Coronary artery (tissue), 2 donors: ENCODE measurements at places on chromosomes 1 and 21.
A peak's percentile ranks its signal among the peaks of the same experiment; 100 is the strongest.

DNA sequence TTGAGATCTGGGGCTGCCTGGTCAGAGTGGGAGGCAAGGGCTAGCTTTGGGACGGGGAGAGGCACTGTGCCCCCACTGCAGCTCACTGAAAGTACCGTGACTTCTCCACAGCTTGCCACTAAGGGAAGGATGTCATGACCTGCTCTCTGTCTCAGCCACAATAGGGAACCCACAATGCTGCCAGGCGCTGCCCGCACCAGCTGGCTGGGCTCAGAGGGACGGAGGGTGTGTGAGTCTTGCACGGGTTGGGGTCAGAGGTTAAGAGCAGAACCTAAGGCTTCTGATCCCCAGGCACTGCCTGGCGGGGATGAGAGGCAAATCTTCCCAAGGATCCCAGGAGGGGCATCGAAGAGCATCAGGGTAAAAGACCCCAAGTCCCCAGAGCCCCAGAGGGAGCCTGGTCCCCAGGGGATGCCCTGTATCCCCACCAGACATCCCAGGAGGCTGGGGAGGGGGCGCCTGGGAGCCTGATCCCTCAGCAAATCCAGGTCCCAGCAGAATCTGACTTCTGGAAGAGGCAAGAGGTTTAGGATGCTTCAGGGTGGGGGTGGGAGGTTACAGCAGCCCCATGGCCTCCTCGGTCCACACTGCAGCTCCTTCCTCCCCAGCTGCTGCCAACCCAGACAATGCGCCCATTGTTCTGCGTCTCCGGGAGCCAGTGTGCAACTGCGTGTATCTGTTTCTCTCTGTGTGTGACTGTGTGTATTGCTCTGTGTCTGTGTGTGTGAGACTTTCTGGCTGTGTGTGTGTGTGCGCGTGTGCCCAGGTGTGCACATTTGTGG lies 2.0 kb upstream of the MARCKSL1 start:
- no peak for DNase-seq

GRCh38 chr1:42179275-42179674 lies 14.7 kb upstream of the GUCA2A start:
- DNase-seq = no peak

GRCh38 chr1:205589618-205590456 lies 42.0 kb downstream of the ELK4 start:
- peak; percentile 47 for DNase-seq

GRCh38 chr1:232923739-232924386 lies 26.5 kb upstream of the NTPCR start:
- DNase-seq = no peak

GRCh38 chr1:84060781-84061180 lies 61.8 kb upstream of the TTLL7 start:
- no peak for DNase-seq

GRCh38 chr21:43692949-43693348 lies 26.0 kb upstream of the PDXK start:
- no peak for DNase-seq

GRCh38 chr1:31503570-31503969 lies 72.7 kb upstream of the TINAGL1 start:
- DNase-seq = no peak

GRCh38 chr1:3907031-3907534 lies 7.0 kb upstream of the C1orf174 start:
- DNase-seq = no peak

- DNase-seq = no peak
Observed at GRCh38 chr1:28855469-28855951, 43.5 kb downstream of the OPRD1 start.

DNA sequence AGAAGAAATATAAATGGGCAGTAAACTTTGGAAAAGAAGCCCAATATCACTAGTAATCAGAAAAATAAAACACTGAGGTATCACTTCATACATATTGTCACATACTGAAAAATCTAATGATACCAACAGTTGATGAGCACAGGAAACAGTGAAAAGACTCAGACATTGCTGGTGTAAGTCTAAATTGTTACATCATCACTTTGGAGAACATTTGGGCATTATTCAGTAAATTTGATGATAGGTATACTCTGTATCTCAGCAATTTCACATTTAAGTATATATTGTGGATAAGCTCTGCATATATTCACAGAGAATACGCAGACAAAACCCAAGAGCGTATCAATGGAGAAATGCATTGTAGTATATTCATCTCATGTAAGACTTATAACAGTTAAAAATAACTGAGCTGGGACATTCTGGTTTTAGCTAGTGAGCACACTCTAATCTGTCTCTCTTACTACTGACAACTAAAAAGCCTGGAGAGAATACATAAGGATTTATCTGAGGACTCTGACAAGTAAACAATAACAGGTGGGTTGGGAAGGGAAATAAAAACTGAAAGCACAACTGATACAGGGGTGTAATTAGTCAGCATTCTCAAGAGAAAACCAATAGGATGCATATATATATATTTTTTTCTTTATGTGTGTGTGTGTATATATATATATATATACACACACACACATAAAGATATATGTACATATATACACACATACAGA lies 212.7 kb upstream of the JUN start:
- no peak for DNase-seq

DNA sequence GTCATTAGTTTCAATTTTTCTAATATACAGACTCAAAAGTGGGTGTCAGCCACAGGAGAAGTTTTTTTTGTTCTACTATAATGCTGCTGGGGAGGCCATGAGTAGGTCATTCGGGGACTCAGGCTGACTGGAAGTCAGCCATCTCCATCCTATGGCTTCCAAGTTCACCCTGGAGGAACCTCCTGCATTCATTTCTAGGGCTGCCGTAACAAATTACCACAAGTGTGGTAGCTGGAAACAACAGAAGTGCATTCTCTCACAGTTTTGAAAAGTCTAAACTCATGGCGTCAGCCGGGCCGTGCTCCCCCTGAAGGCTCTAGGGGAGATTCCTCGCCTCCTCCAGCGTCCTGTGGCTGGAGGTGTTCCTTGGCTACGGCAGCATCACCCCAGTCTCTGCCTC lies 17.7 kb downstream of the AGT start:
- no peak for DNase-seq

DNA sequence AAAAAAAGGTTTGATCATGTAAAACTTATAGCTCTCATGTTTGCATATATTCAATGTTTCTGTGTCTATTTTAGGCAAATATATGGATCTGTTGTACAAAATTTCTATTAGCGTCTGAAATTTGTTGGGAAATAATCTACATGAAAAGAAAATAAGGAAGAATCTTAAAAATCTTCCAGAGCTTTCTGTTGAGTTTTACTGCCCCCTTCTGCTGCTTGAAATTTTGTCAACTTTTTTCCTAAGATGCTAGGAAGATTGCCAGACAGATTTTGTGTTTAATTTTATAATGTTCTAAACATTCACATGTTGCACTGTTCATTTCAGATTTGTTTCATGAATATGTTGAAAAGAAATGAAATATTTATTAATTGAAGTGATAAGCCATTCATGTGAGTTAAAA lies 2.5 kb upstream of the PTGS2 start:
- DNase-seq = no peak

GRCh38 chr1:33180226-33180910 lies 1.5 kb downstream of the TRIM62 start:
- DNase-seq = peak; percentile 93

GRCh38 chr21:32185726-32186125 lies 93.1 kb downstream of the MIS18A start:
- DNase-seq = no peak

- DNase-seq = no peak
Observed at GRCh38 chr1:22955146-22955545, 17.5 kb downstream of the LACTBL1 start.

DNA sequence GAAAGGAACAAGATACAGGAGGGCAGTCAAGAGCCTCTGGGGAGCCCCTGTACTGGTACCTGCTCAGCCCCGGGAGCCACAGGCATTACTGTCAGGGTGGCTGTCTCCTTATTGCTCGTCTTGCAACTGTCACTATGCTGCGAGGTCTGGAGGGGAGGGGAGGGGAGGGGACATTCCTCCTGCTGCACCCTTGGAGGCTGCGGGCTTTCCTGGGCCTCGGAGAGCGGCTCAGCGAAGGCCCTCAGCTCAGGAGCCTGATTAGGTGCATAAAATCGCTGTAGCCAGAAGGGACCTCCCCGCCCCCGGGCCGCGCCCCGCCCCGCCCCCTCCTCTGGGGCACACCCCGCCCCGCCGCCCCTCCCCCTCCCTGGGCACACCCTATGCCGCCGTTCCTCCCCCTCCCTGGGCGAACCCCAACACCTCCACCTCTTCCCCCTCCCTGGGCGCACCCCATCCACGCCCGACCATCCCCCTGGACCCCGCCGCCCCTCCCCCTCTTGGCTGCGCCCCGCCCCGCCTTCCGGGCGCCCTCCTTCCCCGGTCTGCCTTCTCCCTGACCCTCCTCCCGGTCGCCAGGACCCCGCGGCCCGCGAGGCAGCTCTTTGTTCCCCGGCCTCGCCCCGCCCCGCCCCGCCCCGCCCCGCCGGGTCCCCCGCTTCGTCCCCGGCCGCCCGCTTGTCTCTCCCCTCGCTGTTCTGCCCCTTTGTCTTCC lies 35.5 kb downstream of the CACHD1 start:
- no peak for DNase-seq

DNA sequence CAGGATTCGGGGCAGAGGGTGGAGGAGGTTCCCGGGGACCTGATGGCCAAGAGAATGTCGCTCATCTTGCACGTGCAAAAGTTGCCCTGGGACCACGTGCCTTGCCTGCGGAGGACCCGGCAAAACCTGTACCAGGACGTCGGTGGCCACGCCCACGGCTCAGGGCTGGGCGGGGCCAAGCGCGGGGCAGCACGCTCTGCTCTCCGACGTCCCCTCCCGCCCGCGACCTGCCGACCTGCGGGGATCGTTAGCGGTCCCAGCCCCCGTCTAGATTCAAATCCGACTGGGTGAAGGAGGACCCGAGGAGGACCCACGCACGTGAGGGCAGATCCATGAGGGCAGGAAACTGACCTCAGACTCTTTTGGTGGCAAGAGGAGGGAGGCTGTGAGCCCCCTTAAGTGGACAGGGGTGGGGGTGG lies at the start of gene C1orf167:
Gene C1orf167 (plus strand): TSS at position 206 of the 419 bp plus-strand sequence. CDS start 2,208 bp downstream, outside the sequence.
- DNase-seq = no peak

DNA sequence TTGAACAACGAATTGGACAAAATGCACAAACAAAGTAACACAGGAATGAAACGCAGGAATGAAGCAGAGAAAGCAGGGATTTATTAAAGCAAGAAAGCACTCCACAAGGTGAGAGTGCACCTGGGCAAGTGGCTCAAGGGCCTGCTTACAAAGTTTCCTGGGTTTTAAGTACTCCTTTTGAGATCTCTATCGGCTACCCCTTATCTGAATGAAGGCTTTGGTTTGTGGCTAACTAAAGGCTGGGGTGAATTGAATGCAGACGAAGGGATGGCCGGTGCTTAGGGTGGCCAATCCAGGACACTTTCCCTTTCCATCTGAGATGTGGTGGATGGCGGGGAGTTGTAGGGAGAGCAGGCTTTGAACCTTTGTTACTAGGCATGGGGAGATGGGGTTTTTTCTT lies 151.4 kb upstream of the KIAA0040 start:
- no peak for DNase-seq

- DNase-seq = no peak
Observed at GRCh38 chr1:11888206-11888876, 29.6 kb upstream of the NPPB start.

DNA sequence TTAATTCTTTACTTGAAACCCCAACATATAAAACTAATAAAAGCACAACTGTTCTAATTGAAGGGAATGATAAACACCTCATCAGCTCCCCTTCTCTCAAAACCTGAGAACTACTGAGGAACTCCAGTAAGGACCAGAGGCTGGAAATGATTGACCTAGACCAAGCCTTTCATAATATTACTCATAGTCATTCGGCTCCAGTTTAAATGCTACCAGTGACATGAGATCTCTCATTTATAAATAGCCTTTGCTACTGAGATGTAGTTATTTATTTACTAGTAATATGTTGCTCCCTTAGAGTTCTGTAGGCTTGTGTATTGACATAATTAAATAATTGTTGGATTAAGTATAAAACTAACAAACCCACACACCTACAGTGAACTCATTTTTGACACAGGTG lies 209.8 kb upstream of the PRMT6 start:
- no peak for DNase-seq

- DNase-seq = no peak
Observed at GRCh38 chr1:19000065-19000464, 43.6 kb upstream of the IFFO2 start.

GRCh38 chr1:3742439-3743298 lies 9.6 kb upstream of the CCDC27 start:
- DNase-seq = no peak

DNA sequence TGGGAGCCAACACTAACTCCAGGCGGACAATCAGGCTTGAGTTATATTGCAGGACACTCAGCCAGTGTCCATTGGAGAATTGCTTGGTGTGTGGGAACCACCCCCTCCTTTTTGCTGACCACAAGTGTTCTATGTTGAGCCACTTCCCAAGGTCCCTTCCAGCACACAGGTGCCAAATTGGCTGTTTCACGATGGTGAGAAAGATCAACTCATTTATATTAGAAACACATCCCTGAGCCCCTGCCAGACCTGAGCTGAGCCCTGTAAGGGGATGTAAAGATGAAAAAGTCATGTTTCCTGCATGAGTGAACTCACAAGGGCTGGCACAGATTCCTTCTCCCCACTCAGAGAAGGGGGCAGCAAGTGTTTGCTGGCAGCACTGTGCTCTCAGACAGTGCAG lies 96.5 kb downstream of the KCNN3 start:
- no peak for DNase-seq

GRCh38 chr1:9604836-9605235 lies 16.1 kb downstream of the TMEM201 start:
- no peak for DNase-seq

DNA sequence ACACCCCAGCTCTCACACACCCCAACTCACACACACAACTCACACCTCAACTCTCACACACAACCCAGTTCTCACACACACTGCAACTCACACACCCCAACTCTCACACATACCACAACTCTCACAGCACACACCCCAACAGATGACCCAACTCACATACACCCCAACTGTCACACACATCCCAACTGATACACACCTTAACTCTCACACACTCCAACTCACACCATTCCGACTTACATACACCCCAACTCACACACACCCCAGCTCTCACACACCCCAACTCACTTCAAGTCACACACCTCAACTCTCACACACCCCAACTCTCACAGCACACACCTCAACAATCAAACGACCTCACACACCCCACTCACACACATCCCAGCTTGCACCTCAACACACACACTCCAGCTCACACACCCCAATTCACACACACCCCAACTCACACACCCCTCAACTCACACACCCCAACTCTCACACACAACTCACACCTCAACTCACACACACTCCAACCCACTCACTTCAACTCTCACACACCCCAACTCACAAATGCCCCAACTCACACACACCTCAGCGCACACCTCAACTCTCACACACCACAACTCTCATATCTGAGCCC lies 66.3 kb downstream of the SETD4 start:
- DNase-seq = no peak

- peak; percentile 85 for DNase-seq
Observed at GRCh38 chr21:32413015-32413504, 554 bp downstream of the EVA1C start.
